Small intestine (tissue), 16 donors: ENCODE measurements at places on chromosomes 5 and 9.

DNA sequence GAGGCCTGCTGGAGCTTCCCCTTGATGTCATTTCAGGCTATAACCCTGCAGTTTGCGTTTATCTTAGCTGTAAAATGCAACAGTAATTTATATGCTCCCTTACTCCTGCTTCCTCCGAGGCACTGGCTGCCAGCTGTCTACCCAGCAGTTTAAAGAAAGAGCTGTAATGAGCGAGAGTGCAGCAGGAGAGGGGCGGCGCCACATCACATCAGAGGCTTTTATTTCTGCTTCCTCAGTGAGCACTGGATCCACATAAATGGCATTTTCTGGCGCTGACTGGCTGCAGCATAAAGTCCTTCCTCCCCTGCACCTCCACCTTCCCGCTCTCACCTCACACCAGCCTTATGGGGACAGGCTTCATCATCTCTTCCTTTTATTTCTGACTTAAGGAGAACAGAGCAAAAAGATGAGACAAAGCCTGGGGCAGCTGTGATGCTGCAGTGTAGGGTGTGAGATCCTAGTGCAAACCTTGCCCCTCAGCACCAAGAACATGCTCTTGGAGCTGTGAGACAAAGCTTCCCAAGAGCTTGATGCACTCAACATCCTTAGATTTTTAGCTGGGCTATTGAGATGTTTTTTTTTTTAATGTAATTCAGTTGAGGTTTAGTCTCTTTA is 829.6 kb upstream of the ZNF608 start:
- peak; percentile 13 for DNase-seq
- H3K27ac ChIP-seq: no peak overlapping the region
- no peaks in the 10 kb centered on the region for H3K27me3 ChIP-seq
- no peaks in the 10 kb centered on the region for H3K4me1 ChIP-seq
- H3K36me3 ChIP-seq: no peaks in the 10 kb centered on the region
- no peak overlapping the region for H3K4me3 ChIP-seq

DNA sequence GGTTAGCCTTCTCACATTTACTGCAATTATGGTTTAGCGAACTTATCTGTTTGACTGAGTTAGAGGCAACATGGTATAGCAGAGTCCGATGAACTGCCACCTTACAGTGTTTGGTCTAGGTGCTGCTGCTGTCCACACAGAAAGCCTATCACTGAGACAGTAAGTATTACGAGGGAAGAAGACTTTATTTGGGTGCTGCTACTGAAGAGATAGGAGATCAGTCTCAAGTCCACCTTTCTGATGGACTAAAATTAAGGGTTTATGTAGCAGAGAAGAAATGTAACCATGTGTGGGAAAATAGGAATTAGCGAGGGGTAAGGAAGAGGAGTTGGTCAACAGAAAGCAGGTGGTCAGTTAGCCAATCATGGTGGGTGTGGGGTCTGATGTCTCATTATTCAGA is 109.7 kb downstream of the ZSWIM6 start:
- H3K36me3 ChIP-seq: peaks cover 3% of the 10 kb centered on the region
- H3K4me3 ChIP-seq: no peak overlapping the region
- H3K27me3 ChIP-seq: no peaks in the 10 kb centered on the region
- no peak for DNase-seq

- DNase-seq: no peak
- H3K27ac ChIP-seq: no peak overlapping the region
- no peaks in the 10 kb centered on the region for H3K36me3 ChIP-seq
- H3K4me1 ChIP-seq: no peaks in the 10 kb centered on the region
These were observed 48.6 kb downstream of the AMBP start for GRCh38 chr9:114029311-114030170.

DNA sequence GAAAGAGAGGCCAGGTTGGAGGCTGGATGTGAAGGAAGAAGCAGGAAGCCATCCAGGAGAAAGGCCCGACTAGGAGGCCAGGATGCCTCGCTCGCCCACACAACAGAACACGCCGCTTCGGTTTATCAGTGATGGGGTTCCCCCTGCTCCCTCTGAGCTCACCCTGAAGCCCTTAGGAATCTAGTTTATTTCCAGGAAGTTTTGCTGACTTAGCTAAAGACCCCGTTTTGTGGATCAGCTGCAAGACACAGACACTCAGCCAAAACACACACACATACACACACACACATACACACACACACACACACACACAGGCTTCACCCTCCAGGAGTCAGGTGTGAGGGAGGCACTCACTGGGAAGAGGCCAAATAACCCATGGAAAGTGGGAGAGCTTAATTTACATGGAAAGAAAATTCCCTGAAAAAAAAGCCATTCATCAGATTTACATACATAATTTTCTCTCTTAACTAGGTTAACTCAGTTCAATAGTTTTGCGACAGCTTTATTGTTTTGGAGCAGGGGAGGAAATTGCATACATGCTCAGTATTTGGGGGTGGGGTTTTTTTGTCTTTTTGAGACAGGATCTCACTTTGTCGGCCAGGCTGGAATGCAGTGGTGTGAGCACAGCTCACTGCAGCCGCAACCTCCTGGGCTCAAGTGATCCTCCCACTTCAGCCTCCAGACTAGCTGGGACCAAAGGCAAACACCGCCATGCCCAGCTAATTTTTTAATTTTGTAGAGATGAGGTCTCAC is 92.7 kb upstream of the HAND1 start:
- no peak for DNase-seq
- no peaks in the 10 kb centered on the region for H3K4me1 ChIP-seq
- no peaks in the 10 kb centered on the region for H3K27me3 ChIP-seq

GRCh38 chr5:73186976-73187375 is 14.0 kb downstream of the TMEM174 start:
- H3K4me1 ChIP-seq: peaks cover 2% of the 10 kb centered on the region
- H3K27ac ChIP-seq: no peak overlapping the region
- no peaks in the 10 kb centered on the region for H3K36me3 ChIP-seq
- no peak for DNase-seq
- peaks cover 2% of the 10 kb centered on the region for H3K27me3 ChIP-seq

- no peaks in the 10 kb centered on the region for H3K4me1 ChIP-seq
- no peak overlapping the region for H3K27ac ChIP-seq
- H3K36me3 ChIP-seq: no peaks in the 10 kb centered on the region
These were observed 1047.6 kb upstream of the ACO1 start for GRCh38 chr9:31336841-31337240.

GRCh38 chr5:74640954-74641734 is 616 bp upstream of the ENC1 start:
- peak overlapping the region; percentile 74 for H3K4me3 ChIP-seq
- H3K4me1 ChIP-seq: peaks cover 28% of the 10 kb centered on the region
- H3K36me3 ChIP-seq: no peaks in the 10 kb centered on the region
- no peaks in the 10 kb centered on the region for H3K27me3 ChIP-seq
- peak; percentile 98 for DNase-seq
